ENCODE measurements at places on chromosomes 12 and 14.

GRCh38 chr12:65938807-65939206, 114.5 kb downstream of the HMGA2 start:
- peak; percentile 21 for DNase-seq

DNA sequence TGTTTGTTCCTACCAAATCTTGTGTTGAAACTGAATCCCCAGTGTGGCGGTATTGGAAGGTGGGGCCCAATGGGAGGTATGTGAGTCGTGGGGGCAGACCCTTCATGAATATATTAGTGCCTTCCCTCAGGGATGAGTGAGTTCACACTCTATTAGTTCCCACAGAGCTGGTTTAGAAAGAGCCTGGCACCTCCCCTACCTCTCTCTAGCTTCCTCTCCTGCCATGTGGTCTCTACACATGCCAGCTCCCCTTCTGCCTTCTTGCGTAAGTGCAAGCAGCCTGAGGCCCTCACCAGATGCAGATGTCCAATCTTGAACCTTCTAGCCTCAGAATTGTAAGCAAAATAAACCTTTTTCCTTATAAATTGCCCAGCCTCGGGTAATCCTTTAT, 105.8 kb downstream of the SPTSSA start:
- no peak for DNase-seq

GRCh38 chr14:78863143-78863542, 693.0 kb downstream of the NRXN3 start:
- peak; percentile 57 for DNase-seq

GRCh38 chr12:11577658-11578260, 71.7 kb upstream of the ETV6 start:
- no peak for DNase-seq

- DNase-seq: no peak
Measured at GRCh38 chr14:92383805-92384204, 60.8 kb downstream of the SLC24A4 start.

DNA sequence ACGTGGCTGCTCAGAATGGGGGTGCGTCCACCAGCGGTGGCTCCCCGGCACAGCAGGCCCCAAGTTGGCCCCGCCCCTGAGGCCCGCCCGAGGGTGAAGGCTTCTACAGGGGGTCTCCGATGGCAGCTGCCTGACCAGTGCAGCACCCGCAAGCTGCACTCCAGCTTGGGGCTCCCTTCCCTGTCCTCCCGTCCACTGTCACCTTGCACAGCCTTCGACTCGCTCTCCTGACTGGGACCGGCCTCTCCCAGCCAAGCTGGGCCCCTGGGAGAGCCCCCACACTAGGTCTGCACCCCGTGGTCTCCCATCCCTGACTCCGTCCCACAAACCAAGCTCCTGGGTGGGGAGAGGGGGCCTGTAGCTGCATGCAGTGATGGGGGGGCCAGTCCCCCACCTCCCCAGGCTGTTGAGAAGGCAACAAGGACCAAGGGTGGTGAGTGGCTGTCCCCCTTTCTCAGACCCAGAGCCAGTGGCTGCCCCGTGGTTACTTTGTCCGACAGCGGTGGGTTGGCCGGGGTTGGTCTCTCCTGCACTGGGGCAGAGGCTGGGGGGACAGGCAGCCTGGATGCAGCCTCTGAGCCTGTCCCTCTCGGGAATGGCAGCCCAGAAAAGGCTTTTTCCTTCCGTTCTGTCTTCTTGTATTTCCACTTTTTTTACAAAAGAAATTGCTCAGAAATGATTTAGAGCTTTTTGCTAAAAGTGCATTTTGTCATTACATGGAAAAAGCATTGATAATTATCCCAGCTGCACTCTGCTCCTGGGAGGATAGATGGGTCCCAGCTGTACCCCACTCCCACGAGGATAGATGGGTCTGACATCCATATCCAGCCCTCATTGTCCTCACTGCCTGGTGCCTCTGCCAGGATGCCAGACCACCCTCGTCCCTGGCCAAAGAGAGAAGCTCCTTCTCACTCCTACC, 217.0 kb downstream of the KIF26A start:
- no peak for DNase-seq

GRCh38 chr14:23359167-23359626, 5.8 kb downstream of the EFS start:
- DNase-seq: no peak

GRCh38 chr12:4855121-4855924, 54.4 kb upstream of the KCNA1 start:
- DNase-seq: peak; percentile 49

DNA sequence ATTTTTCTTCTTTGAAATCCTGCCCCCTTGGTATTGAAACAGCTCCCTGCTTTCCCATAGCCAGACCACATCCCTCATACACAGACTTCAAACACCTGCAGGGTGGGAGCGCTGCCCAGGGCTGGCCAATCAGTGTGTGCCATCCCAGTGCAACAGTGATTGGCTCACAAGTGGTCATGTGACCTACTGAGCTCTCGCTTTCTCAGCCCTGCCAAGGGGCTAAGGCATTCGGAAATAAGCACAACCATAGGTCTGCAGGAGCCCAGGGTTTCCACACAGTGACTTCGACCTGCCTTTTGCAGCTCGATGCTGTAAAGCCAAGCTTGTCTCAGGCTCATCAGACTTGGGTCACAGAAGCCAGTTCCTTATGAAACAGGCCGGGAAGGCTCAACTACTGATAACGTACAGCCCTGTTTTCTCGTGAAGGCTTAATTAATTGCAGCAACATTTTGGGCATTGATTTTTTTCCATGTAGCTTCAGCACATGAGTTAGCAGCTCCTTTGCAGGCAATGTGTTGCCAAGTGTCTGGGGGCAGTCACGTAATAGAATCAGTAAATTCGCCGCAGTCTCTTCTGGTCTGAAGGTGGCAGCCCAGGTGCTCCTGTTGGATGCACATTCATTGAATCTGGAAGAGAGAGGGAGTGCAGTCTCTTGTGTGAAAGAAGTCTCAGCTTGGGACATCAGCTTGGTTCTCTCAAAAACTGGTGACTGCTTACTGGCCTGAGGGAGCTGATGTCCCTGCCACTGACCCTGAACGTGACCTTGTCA, 1091.8 kb downstream of the AACS start:
- DNase-seq: no peak

DNA sequence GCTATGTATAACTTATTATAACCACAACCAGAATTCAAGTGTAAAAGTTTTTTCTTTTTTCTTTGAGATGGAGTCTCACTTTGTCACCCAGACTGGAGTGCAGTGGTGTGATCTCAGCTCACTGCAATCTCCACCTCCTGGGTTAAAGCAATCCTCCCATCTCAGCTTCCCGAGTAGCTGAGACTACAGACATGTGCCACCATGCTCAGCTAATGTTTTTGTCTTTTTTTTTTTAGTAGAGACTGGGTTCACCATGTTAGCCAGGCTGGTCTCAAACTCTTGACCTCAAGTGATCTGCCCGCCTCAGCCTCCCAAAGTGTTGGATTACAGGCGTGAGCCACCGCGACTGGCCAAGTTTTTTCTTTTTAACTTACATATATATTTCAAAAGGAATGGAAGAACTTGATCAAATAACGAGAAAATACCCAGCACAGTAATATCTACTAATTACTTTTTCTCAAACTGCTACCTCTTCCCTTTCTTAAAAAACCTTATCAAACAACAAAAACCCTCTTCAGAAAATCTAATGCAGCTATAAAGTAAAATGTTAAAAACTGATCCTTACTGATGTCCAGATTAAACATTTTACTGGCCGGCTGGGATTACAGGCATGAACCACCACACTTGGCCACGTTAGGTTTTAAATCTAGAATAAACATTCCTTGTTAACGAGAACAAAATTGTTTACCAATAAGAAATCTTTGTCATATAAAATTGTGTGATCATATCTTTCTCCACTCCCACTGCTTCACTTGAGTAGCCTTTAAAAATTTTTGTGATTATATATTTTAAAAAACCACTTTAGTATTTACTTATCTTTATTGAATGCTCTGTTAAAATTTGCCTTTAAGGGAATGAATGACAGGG, 41.3 kb upstream of the WDR89 start:
- no peak for DNase-seq

All from erythroblast (primary cell).